ENCODE measurements at places on chromosomes 5 and 9.

- no peak for DNase-seq
Observed at GRCh38 chr5:178630951-178631350, 4.1 kb upstream of the CLK4 start.

DNA sequence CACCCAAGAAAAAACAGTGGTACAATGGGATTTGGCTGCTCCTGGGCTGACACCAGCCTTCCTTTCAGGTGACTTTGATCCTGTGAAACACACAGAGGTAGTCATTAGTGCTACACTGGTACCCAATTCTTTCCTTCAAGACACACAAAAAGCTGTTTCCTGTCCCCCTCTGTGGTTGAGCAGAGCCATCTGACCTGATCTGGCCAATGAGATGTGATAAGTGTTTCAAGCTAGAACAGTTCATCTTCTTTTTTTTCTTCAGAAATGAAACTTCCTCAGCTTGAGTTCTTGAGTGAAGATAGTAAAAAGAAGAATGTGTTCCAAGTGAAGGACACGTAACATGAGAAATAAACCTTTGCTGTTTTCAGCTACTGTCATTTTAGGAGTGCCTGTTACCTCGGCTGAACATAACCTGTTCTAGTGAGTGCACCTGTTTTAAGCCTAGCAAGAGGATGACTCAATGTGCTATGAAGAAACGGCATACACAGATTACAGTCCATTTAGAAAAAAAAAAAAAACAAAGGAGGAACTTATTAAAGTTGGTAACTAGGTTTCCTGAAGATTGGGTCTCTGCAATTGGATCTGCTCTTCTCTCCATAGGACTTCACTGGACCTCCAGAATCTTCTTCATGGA, 287.8 kb downstream of the GAS1 start:
- DNase-seq, result no peak

DNA sequence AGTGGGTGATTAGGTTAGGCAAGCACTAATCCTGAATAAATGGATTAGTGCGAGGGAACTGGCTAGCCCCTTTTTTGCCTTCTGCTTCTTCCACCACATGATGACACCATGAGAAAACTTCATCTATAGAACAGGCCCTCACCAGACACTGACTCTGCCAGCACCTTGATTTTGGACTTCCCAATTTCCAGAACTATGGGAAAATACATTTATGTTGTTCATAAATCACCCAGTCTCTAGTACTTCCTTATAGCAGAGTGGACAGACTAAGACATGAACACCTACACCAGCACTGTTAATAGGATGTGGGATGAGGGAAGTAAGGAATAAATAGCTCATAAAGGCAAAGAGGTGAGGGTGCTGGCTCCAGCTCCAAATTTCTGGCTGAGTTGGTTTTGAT, 1.4 kb downstream of the ZNF622 start:
- no peak for DNase-seq

DNA sequence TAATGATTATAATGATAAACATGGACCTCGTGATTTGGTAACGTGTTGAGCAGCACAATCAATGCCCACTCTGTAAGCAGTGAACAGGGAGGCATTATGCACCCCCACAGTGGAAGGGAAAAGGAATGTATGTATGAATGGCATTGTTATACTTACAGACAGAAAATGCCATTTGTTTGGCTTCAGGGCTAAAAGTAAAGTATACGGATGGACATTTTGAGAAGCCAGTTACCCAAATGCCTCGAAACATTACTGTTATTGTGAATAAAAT, 260.2 kb upstream of the PPP1R2B start:
- no peak for DNase-seq

DNA sequence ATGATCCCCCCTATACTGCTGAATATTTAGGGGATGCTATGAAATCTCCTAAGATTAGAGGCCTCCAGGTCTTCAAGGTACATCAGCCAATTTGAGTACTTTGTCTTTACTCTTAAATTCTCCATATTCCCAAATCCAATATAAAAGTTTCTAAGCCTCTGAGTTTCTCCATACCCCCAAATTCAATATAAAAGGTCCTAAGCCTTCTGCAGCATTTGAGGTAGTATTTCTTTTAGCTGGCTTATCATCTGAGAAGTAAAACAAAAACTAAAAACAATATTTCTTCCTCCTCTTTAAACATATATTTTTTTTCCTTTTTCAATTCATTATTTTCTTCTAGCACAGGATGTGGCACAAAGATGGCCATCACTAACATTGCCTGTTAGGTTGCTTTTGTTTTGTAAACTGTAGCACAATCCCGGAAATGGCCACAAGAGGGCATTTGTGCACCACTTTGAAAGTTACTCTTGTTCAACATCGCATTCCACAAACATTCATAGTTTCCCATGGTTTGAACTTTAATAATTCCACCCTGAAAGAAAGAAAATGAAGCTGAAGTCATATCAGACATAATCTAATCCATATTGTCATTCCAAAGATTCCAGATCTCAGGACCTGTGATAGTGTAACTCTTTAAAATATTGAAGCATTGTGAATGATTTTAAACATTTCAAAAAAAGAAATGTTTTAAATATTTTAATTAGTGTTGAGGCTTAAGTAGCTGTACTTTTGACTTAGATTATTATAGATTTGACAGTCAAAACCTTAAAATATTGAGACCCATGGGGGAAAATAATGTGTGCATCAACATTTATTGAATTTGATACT, 21.0 kb upstream of the SCGB3A2 start:
- DNase-seq, result peak; percentile 13

- DNase-seq, result no peak
Observed at GRCh38 chr5:96297290-96297689, 135.8 kb downstream of the PCSK1 start.

GRCh38 chr9:121746411-121746810, 95.0 kb downstream of the DAB2IP start:
- DNase-seq, result no peak

GRCh38 chr5:152649609-152650008, 244.5 kb upstream of the NMUR2 start:
- DNase-seq, result no peak

DNA sequence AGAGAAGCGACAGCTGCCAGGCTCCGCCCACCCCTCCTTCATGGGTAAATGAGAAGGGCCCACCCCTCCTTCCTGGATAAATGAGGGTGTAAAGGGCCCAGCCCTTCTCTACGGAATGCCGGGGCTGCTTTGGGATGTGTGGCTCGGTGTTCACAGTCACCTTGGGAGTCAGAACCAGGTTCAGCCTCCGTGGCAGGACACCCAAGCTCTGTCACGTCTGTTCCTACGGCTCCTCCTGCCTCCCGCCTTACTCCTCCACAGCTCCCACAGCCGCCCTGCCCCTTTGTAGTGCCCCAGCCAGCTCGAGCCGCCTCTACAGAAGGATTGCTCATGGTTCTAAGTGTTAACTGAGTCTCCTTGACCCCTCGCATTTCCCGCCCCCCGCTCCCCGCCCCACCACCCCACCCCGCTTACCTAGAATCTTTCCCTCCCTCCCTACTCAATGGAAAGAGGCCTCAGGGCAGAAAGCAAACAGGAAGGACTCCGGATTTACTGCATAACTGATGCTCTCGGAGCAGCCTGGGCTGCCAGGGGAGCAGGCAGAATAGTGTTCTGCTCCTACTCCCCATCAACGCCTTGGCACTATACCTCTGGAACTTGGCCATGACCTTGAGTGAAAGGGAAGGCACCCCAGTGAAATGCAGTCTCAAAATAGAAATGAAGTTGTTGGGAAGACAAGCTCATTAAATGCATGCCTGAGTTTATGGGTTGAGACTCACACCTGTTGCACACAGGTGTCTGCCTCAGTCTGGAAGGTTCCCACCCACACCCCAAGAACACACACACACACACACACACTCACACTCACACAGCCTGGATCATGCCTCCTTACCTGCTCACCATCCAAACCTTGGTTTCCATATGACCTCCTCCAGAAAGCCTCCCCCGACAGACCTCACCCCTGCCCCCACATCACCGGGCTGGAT, 59.6 kb downstream of the NEURL1B start:
- DNase-seq, result no peak

DNA sequence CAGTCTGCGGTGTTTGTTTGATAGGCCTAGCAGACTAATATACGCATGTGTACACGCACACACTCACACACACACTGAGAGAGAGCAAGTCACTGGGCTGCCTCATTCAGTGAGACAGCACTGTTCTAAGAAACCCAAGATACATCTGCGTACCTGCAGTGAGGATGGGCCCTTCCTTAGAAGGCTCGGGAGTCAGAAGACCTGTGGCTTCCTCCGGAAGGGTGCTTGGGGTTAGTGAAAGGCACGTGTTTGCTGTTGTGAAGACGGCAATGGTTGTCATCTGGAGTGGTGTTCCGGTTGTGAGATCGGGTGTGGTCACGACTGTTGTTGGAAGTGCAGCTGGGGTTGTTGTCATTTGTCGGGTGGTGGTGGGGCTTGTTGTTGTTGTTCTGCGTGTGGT, 11.7 kb downstream of the TIMD4 start:
- peak; percentile 24 for DNase-seq

DNA sequence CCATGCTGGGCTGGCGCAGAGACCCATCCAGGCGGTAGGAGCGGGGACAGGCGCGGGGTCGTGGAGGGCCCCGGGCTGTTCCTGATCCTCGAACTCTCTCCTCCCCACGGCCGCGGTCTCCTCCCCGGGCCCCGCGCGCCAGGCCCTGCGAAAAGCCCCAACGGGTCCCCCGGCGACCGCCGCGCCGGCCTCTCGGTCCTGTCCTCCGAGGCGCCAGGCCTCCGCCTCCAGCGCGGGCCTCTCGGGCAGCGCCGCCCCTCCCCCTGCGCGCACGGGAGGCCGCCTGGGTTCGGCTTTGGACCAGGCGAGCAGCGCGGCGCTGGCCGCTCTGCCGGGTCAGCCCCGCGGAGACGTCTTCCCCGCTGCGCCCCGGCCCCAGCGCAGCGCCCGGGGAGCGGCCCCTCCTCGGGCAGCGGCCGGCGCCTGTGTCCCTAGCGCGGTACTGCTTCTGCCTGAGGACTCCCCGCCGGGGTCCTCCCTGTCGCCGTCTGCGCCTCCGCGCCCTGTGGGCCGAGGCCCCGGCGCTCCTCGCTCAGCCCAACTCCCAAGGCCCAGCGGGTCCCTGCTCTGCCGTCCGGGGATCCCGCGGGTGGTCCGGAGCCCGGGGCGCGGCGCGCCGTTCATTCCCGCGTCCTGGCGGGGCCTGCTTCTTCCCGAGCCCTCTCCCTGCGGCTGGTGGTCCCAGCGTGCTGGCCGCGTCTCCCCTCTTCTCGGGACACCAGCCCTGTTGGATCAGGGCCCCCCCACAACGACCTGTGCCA, 13.4 kb downstream of the COL23A1 start:
- DNase-seq, result no peak

DNA sequence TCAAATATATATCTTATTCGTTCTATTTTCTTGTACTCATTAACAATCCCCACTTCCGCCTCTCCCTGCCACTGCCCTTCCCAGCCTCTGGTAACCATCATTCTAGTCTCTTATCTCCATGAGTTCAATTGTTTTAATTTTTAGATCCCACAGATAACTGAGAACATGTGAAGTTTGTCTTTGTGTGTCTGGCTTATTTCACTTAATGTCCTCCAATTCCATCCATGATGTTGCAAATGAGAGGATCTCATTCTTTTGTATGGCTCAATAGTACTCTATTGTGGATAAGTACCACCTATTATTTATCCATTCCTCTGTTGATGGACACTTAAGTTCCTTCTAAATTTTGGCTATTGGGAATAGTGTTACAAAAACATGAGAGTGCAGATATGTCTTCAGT, 17.2 kb upstream of the CMYA5 start:
- no peak for DNase-seq

GRCh38 chr5:41773799-41774198, 96.4 kb downstream of the OXCT1 start:
- no peak for DNase-seq

- DNase-seq, result no peak
Observed at GRCh38 chr5:33363537-33363936, 77.2 kb upstream of the TARS1 start.

GRCh38 chr5:25006734-25007133, 362.0 kb upstream of the CDH10 start:
- no peak for DNase-seq

- no peak for DNase-seq
Observed at GRCh38 chr9:16243798-16244197, 626.7 kb downstream of the BNC2 start.

GRCh38 chr5:103624035-103624480, 61.5 kb upstream of the NUDT12 start:
- no peak for DNase-seq

- DNase-seq, result no peak
Observed at GRCh38 chr9:133888809-133889491, 103.2 kb downstream of the VAV2 start.

- DNase-seq, result no peak
Observed at GRCh38 chr5:42643360-42643759, 113.3 kb upstream of the CCDC152 start.

- no peak for DNase-seq
Observed at GRCh38 chr9:93329629-93330280, 121.7 kb upstream of the FAM120A start.

DNA sequence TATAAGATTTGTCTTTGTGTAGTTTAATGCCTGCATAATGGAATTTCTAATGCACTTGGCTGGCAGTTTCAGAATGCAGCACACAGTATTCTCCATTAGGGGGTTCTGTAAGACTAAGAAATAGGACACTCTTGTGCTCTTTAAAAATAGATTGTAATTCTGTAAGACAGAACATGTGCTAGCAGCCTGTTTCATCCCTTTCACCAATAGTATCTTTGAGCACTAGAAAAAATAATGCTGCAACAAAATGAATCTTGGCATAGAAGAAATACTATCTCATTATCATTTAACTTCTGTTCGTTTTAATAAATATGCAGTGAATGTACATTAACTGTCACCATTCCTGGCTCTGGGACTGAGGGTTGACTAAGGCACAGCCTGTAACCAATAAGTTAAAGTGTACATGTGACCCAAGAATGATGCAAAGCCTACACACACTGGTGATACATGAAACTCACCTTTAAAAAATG, 23.8 kb upstream of the ZNF622 start:
- DNase-seq, result no peak

DNA sequence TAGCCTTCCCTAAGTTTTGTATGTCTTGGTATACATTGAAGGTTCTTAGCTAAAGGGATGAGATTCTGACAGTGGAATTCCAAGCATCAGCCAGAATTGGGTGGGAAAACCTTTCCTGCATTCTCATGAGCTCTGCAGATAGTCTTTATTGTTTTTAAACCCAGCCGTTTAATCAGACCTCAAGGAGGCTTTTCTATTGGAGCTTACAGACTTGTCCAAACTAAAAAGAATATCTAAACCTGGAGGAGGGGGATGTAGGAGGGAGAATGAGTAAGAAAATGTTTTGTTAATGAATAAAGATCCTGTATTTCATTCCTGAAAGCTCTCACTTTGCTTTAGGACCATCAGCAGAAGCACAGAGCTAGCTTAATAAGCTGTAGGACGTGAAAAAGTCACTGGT, 41.7 kb downstream of the EBF1 start:
- DNase-seq, result no peak

- no peak for DNase-seq
Observed at GRCh38 chr5:133406208-133406976, 205.9 kb downstream of the FSTL4 start.

- no peak for DNase-seq
Observed at GRCh38 chr5:95164861-95165260, 120.0 kb downstream of the MCTP1 start.
